ENCODE measurements at places on chromosomes 5 and 9. TPM values are rescaled to one million over a fixed set of nuclear protein-coding genes. Genes with fewer than 3 reads are reported as not detected.

DNA sequence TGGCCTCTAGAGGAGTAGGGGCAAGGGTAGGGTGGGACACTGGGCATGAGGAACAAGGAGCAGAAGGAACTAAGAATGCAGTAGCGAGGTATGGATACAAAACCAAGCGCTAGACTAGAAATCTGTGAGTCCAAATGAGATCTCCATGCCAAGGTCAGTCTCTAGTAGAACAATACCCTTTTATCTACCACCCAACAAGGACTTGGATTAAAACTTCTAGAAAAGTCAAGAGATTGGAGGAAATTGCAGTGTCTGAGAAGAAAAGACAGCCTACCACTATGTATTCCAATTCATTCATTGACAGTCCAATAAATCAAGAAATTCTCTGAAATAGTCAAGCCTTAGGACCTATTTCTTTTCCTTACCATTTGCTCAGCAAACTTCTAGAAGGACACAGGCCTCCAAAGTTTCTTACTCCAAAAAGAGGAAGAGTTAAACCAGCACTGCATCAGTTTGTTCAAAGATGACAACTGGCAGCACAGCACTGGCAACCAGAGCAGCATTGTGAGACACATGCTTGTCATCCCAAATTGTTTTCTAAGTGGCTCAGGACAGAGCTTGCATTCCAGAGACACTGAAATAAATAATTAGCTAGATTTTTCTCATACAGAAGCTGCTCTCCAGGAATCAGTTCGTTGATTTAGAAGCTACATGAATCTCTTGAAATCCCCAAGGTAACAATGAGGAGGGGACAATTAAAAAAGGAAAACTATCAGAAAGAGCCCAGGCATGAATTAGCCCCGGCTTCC, 22.6 kb downstream of the ABCA1 start:
- peaks cover under 1% of the 10 kb centered on the region for H3K36me3 ChIP-seq
- H3K27ac ChIP-seq, result no peak overlapping the region
- no peaks in the 10 kb centered on the region for H3K27me3 ChIP-seq
- H3K4me3 ChIP-seq, result no peak overlapping the region

- no peaks in the 10 kb centered on the region for H3K36me3 ChIP-seq
- H3K27ac ChIP-seq, result no peak overlapping the region
- H3K27me3 ChIP-seq, result no peaks in the 10 kb centered on the region
- DNase-seq, result no peak
- no peaks in the 10 kb centered on the region for H3K4me1 ChIP-seq
These were observed 84.6 kb downstream of the VCAN start for GRCh38 chr5:83556190-83556589.

DNA sequence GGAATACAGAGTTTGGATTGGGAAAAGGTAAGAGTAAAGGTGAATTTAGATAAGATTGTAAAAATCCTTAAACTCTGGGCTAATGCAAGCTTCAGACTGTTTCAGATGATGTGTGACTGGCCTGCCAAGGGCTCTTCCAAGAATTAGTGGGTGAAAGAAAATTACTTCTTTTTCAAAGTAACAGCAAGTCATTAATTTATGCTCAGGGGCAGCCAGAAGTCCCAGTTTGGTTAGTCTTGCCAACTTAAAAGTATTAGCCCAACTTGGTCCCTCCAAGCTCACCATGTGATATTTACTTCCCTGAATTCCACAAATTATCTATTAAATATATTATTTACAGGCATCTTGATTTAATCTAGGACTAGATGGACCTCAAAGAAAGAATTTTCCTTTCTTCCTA, 947.8 kb downstream of the NR2F1-AS1 start:
- H3K27ac ChIP-seq, result no peak overlapping the region
- no peaks in the 10 kb centered on the region for H3K27me3 ChIP-seq
- no peaks in the 10 kb centered on the region for H3K36me3 ChIP-seq
- H3K4me3 ChIP-seq, result no peak overlapping the region
- no peaks in the 10 kb centered on the region for H3K4me1 ChIP-seq
- DNase-seq, result no peak

DNA sequence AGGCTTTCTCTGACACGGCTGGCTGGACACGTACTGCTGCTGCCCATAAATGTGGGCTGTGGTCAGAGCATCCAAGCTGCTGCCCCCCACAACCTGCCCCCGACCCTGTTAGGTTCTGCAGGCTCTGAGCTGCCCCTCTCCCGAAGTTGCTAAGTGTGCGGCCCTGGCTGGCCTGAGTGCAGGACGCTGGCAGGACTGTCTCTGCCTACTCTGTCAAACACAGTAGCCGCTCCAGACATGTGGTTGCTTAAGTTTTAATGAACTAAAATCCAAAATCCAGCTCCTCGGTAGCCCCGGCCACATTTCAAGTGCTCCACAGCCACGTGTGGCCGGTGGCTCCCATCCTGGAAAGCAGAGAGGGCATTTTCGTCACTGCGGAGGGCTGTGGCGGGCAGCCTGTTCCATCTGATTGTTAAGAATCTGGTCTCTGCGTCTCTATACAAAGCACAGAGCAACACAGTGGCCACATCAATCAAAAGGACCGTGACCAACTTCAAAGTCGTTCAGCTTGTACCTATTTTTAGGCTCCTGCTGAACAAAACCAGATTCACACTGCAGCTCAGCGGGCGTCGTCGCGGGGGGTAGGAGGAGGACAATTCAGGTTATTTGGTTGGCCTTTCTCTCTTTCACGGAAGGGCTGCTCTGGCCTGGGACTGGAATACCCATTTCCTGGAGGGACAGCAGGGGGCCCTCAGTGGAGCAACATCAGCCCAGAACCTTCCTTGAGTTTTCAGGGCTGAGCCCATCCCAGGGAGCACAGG, 68.9 kb downstream of the PTCH1 start:
- peaks cover 5% of the 10 kb centered on the region for H3K4me1 ChIP-seq
- no peak overlapping the region for H3K27ac ChIP-seq
- peaks cover 52% of the 10 kb centered on the region for H3K27me3 ChIP-seq
- no peak overlapping the region for H3K4me3 ChIP-seq
- no peak for DNase-seq
- peaks cover 8% of the 10 kb centered on the region for H3K36me3 ChIP-seq

GRCh38 chr9:124784509-124784908, 7.6 kb downstream of the OLFML2A start:
- no peaks in the 10 kb centered on the region for H3K4me1 ChIP-seq
- H3K36me3 ChIP-seq, result no peaks in the 10 kb centered on the region
- DNase-seq, result no peak
- H3K4me3 ChIP-seq, result no peak overlapping the region
- H3K27ac ChIP-seq, result no peak overlapping the region

- no peaks in the 10 kb centered on the region for H3K36me3 ChIP-seq
- H3K27ac ChIP-seq, result no peak overlapping the region
- peaks cover 34% of the 10 kb centered on the region for H3K4me1 ChIP-seq
- peaks cover 22% of the 10 kb centered on the region for H3K27me3 ChIP-seq
These were observed 1.4 kb downstream of the NDUFA8 start for GRCh38 chr9:122158202-122158601.

DNA sequence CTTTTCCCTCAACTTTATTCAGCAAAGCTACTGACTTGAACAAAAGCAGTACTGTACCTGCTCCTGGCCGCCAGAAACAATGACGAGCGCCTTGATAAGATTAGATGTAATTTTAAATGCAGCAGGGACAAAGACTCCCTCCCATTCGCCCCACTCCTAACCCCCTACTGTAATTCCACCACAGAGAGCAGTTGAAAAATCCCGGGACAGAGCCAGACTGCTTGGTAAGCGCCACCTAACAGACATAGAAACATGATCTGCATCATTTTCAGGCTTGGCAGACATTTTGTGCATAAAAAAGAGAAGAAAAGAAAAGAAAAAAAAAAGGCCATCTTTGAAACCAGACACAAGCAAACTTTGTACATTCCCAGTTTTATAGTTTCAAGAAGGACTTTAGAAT, 81.9 kb downstream of the ISL1 start:
- no peak overlapping the region for H3K4me3 ChIP-seq
- DNase-seq, result no peak
- H3K27ac ChIP-seq, result no peak overlapping the region
- H3K36me3 ChIP-seq, result no peaks in the 10 kb centered on the region

DNA sequence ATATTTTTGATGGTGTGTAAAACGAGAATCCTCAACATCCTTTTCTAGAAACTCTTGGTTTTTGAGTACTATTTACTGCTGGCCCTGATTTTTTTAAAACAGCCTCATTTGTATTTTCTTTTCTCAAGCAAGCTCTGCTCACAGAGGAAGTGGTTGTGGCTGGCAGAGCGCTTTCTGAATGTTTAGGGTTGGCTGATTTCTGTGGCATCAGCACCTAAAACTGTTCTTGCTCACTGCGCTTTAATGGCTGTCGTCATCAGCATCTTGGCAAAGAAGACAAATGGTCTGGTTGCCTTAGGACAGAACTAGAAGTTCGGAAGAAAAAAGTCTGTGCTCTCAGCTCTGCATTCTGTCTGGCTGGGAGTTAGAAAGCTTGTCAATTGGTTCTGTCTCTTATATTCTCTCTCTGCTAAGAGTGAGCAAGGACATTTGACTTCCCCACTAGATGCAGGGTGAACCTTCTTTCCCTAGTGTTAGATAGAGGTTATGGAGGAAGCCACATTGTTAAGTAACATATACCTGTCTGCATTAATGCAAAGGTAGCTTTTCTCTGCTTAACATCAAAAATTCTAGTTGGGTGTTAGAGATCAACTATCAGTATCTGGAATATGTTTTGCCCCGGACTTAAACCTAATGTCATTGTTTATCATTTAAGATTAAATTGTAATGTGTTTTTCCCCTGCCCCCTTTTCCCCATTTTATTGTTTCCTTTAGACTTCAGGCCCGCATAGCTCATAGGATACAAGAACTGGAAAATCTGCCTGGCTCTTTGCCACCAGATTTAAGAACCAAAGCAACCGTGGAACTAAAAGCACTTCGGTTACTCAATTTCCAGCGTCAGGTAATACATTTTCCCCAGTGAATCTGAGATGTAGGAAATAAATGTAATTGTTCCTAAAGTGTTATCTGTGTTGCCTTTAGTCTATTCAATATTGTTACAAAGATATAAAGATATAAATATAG, 39.0 kb downstream of the SMARCA2 start:
- peaks cover 25% of the 10 kb centered on the region for H3K36me3 ChIP-seq
- H3K4me3 ChIP-seq, result peak overlapping the region; percentile 30
- peak overlapping the region; percentile 95 for H3K27ac ChIP-seq
- peak; percentile 83 for DNase-seq
- peaks cover 31% of the 10 kb centered on the region for H3K4me1 ChIP-seq

- peak overlapping the region; percentile 84 for H3K27ac ChIP-seq
- peak; percentile 11 for DNase-seq
- peak overlapping the region; percentile 35 for H3K4me3 ChIP-seq
- H3K27me3 ChIP-seq, result no peaks in the 10 kb centered on the region
- peaks cover 34% of the 10 kb centered on the region for H3K36me3 ChIP-seq
- peaks cover 23% of the 10 kb centered on the region for H3K4me1 ChIP-seq
These were observed 30.5 kb downstream of the ST8SIA4 start for GRCh38 chr5:100872408-100873190.

- H3K36me3 ChIP-seq, result peaks cover 24% of the 10 kb centered on the region
- DNase-seq, result no peak
- no peak overlapping the region for H3K4me3 ChIP-seq
These were observed 4.6 kb downstream of the NIPAL4 start for GRCh38 chr5:157464519-157465171.

GRCh38 chr5:64195981-64196380, 30.3 kb downstream of the RNF180 start:
- no peak for DNase-seq
- no peaks in the 10 kb centered on the region for H3K27me3 ChIP-seq
- no peaks in the 10 kb centered on the region for H3K36me3 ChIP-seq
- H3K4me1 ChIP-seq, result no peaks in the 10 kb centered on the region

DNA sequence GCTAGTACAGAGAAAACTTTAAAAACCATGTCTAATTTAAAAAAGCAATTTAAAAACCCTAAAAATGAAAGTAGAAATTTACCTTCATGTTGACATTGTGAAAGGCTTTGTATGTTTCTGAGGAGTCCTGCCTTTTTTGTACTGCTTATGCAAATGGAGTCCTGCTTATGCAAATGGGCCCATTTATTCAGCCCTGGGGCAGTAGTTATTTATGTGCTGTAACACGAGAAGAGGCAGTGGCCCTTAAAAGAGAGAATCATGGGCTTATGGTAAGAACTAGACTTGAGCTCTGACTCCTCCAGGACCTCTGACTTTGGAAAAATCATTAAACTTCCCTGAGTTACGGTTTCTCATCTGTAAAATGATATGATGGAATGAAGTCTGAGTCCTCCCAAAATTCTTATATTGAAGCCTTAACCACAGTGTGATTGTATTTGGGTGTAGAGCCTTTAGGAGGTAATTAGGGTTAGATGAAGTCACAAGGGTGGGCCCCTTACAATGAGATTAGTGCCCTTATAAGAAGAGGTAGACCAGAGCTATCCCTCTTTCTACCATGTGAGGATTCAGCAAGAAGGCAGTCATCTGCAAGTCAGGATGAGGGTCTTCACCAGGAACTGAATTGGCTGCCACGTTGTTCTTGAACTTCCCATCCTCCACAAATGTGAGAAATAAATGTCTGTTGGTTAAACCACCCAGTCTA, 447.8 kb upstream of the CD180 start:
- H3K27ac ChIP-seq, result no peak overlapping the region
- no peaks in the 10 kb centered on the region for H3K27me3 ChIP-seq
- no peak for DNase-seq
- H3K4me1 ChIP-seq, result no peaks in the 10 kb centered on the region
- H3K36me3 ChIP-seq, result no peaks in the 10 kb centered on the region
- H3K4me3 ChIP-seq, result no peak overlapping the region

DNA sequence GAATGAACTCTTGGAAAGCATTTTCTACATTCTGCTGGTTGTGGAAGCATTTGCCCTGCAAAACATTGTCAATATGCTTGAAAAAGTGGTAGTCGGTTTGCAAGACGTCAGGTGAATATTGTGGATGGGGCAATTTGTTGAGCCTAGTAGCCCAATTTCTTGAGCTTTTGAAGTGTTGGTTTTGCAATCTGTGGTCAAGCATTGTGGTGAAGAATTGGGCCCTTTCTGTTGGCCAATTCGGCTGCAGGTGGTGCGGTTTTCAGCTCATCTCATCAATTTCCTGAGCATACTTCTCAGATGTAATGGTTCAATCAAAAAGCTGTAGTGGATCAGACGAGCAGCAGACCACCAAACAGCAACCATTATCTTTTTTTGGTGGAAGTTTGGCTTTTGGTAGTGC, 426.8 kb upstream of the CDH9 start:
- H3K4me1 ChIP-seq, result no peaks in the 10 kb centered on the region
- no peaks in the 10 kb centered on the region for H3K27me3 ChIP-seq
- no peak overlapping the region for H3K27ac ChIP-seq
- H3K36me3 ChIP-seq, result no peaks in the 10 kb centered on the region
- DNase-seq, result no peak
- H3K4me3 ChIP-seq, result no peak overlapping the region

GRCh38 chr9:95504053-95504963, 12.5 kb downstream of the PTCH1 start:
- peak overlapping the region; percentile 89 for H3K4me3 ChIP-seq
- peaks cover 63% of the 10 kb centered on the region for H3K27me3 ChIP-seq
- no peak overlapping the region for H3K27ac ChIP-seq

The SCGB3A2 gene
- not detected for polyA plus RNA-seq

The TNFSF15 gene
- polyA plus RNA-seq, result not detected

The DIRAS2 gene
- polyA plus RNA-seq, result not detected

The CENPH gene
- 20.9 TPM for polyA plus RNA-seq

The CTSV gene
- not detected for polyA plus RNA-seq

The ANKRD31 gene
- 0.05 TPM for polyA plus RNA-seq

The GLIPR2 gene
- 32.7 TPM for polyA plus RNA-seq

Measured in naive B cell (primary cell).